ENCODE measurements at places on chromosomes 3 and 15. TPM values are rescaled to one million over a fixed set of nuclear protein-coding genes. Genes with fewer than 3 reads are reported as not detected.

- DNase-seq, result no peak
- H3K4me1 ChIP-seq, result no peaks in the 10 kb centered on the region
- H3K27ac ChIP-seq, result no peak overlapping the region
- no peaks in the 10 kb centered on the region for H3K36me3 ChIP-seq
Measured at GRCh38 chr3:67389176-67389575, 265.2 kb downstream of the SUCLG2 start.

- H3K27ac ChIP-seq, result no peak overlapping the region
- H3K4me1 ChIP-seq, result no peaks in the 10 kb centered on the region
- no peak overlapping the region for H3K4me3 ChIP-seq
- DNase-seq, result no peak
Measured at GRCh38 chr15:77791941-77792340, 159.2 kb upstream of the LINGO1 start.

DNA sequence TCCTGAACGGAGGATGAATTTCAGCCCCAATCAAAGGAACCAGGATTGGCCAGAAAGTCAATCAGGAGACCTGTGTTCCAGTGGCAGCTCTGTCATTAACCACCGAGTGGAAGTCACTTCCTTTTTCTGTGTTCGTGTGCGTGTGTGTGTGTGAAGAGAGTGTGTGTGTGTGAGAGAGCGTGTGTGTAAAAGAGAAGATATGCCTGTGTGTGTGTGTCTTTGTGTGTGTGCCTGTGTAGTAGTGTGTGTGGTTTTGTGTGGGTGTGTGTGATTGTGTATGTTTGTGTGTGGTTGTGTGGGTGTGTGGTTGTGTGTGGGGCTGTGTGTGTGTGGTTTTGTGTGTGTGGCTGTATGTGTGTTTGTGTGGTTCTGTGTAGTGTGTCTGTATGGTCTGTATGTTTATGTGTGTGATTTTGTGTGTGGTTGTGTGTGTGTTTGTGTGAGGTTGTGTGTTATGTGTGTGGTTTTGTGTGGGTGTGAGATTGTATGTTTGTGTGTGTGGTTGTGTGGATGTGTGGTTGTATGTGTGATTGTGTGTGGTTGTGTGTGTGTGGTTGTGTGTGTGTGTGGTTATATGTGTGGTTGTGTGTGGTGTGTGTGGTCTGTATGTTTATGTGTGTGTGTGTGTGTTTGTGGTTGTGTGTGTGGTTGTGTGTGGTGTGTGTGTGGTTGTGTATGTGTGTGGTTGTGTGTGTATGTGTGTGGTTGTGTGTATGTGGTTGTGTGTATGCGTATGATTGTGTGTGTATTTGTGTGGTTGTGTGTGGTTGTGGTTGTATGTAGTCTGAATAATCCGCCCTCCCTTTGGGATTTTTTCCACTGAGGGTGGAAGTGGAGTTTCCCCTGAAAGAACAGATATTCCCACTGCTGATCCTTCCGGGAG lies 314.4 kb downstream of the SHQ1 start:
- H3K27ac ChIP-seq, result no peak overlapping the region
- H3K4me1 ChIP-seq, result no peaks in the 10 kb centered on the region
- no peaks in the 10 kb centered on the region for H3K36me3 ChIP-seq
- no peaks in the 10 kb centered on the region for H3K27me3 ChIP-seq
- no peak overlapping the region for H3K4me3 ChIP-seq
- DNase-seq, result no peak

- H3K27me3 ChIP-seq, result no peaks in the 10 kb centered on the region
- H3K4me3 ChIP-seq, result no peak overlapping the region
- no peaks in the 10 kb centered on the region for H3K4me1 ChIP-seq
Measured at GRCh38 chr3:114333180-114333922, 39.5 kb downstream of the TIGIT start.

DNA sequence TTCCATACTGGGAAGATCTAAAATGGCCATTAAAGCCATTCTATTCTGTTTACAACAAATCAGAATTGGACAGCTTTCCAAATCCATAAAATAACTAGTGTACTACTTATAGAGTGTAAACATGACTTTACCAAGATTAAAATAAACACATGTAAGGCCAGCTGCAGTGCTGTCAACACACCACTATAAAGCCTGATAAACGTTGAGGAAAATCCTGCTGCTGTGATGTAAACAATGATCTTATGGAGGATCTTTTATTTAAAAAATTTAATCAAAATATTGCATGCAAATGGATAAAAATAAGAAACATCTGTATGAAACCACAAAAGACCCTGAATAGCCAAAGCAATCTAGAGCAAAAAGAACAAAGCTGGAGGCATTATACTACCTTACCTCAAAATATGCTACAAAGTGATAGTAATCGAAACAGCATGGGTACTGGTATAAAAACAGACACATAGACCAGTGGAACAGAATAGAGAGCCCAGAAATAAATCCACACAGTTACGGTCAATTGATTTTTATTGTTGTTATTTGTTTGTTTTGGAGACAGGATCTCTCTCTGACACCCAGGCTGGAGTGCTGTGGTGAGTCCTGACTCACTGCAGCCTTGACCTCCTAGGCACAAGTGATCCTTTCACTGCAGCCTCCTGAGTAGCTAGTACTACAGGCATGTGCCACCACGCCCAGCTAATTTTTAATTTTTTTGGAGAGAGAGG lies 428.8 kb upstream of the C2CD4B start:
- no peak overlapping the region for H3K27ac ChIP-seq
- H3K4me1 ChIP-seq, result no peaks in the 10 kb centered on the region
- no peaks in the 10 kb centered on the region for H3K27me3 ChIP-seq
- no peak for DNase-seq
- H3K4me3 ChIP-seq, result no peak overlapping the region
- no peaks in the 10 kb centered on the region for H3K36me3 ChIP-seq

DNA sequence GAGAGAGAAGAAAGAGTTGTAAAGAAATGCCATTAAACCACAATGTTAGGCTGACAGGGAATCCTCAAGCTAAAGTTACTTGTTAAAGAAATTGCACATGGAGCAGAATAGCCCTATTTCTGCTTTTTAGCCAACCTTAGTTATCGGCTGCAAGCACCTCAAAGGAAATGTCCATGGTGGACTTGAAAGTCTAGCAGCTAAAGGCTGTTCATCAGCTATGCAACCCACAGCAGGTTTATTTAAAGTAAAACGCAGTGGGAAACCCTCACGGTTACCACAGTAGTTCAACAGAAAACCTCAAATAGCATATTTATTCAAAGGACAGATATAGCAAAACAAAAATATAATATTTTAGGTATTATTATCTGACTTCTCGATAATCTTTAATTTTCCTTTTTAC lies 967.2 kb downstream of the IGSF11 start:
- no peak overlapping the region for H3K4me3 ChIP-seq
- H3K36me3 ChIP-seq, result no peaks in the 10 kb centered on the region
- peaks cover 3% of the 10 kb centered on the region for H3K27me3 ChIP-seq
- no peak for DNase-seq
- no peak overlapping the region for H3K27ac ChIP-seq

DNA sequence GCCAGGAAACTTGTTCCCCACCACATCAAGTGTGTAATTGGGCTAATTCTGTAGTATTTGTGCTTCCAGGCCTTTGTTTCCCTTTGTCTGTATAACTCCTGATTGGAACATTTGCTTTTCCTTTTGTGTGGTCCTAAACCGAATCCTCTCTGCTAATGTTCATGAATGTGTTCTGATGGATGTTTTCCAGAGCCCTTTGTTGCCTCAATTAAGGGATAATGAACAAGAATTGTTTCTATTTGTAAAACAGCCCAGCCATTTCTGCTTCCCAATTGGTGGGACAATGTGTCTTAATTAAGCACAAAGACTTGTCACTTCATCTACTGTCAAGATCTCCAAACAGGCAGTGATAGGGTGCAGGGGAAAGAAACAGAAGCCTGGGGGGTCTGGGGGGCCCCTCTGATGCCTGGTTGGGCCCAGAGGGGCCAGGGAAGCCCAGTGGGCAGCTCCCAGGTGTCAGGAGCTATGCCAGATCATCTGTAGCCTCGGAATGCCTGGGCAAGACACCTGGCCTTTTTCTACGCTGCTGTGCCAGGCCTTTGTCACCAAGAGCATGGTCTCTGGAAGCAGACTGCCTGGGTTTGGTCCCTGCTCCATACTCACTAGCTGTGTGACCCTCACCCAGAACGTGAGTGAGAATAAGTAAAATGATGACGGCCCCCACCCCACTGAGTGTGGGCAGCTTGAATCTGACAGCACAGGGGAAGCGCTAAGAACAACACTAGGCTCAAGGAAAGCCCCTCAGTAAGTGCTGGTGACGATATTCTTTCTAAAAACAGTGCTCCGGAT lies 116.6 kb upstream of the PRR20G start:
- no peak overlapping the region for H3K27ac ChIP-seq
- H3K4me3 ChIP-seq, result no peak overlapping the region
- DNase-seq, result no peak
- H3K27me3 ChIP-seq, result no peaks in the 10 kb centered on the region

GRCh38 chr15:71889947-71890346 lies 79.6 kb downstream of the NR2E3 start:
- DNase-seq, result no peak
- H3K36me3 ChIP-seq, result no peaks in the 10 kb centered on the region
- no peak overlapping the region for H3K4me3 ChIP-seq
- no peaks in the 10 kb centered on the region for H3K4me1 ChIP-seq
- H3K27ac ChIP-seq, result no peak overlapping the region

DNA sequence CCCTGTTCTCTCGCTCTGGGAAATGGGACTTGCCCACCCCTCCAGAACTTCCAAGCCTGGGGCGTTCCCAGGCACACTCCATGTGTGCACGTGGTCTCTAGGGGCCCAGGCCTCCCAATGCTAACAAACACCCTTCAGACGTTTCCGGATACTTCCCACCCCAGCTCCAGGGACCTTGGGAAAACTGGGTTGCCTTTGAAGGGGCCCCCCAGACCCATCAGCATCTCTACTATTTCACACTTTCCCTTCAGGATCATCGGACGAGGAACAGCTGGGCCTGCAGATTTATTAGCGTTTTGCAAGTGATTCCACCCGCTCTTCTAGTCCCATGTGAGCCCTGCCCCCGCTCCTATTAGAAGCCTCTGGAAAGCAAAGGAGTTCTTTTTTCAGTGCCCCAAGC lies 63.2 kb downstream of the MAGEF1 start:
- no peaks in the 10 kb centered on the region for H3K36me3 ChIP-seq
- DNase-seq, result no peak
- H3K4me1 ChIP-seq, result no peaks in the 10 kb centered on the region

DNA sequence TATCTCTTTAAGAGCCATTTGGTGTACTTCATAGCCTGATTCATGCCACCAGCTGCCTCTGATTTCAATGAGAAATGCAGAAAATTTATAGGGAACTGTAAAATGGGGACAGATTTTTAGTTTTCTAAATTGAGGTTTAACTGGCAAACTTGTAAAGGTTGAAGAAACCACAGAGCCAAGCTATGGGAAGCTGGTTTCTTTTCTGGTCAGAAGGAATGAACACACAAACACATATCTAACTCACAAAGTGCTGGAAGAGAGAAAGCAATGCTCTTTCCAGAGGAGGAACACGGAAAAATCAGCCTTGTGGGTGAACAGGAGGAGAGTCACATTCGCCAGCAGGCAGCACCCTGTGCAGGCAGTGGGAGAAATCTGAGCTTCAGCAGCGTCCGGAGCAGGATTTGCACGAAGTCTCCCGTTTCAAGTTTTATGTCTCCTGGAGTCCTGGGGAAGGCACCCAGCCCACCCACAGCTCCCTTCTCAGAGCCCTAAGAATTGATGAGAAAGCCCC lies 481 bp downstream of the MASP1 start:
- no peak for DNase-seq
- H3K4me3 ChIP-seq, result no peak overlapping the region
- no peaks in the 10 kb centered on the region for H3K27me3 ChIP-seq
- no peaks in the 10 kb centered on the region for H3K4me1 ChIP-seq
- H3K36me3 ChIP-seq, result no peaks in the 10 kb centered on the region
- H3K27ac ChIP-seq, result no peak overlapping the region

DNA sequence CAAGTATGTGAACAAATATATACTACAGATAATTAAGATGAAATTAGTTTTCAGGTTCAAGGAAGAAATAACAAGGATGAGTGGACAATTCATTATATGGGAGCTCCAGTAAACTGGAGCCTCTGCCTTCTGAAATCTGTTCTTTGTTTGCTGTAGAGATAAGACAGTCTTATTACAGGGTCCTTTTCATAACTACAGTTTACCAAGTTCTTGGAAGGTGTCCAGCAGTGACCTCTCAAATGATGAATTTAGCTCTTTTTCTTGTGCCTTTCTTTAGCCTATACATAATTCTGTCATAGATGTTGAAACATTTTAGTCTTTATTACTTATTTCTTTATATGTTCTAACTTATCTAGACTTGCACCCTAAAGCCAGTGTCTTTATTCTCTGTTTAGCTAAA lies 89.7 kb upstream of the GBE1 start:
- no peaks in the 10 kb centered on the region for H3K4me1 ChIP-seq
- no peaks in the 10 kb centered on the region for H3K36me3 ChIP-seq
- H3K27ac ChIP-seq, result no peak overlapping the region
- DNase-seq, result no peak

GRCh38 chr3:150059729-150060128 lies 89.0 kb upstream of the PFN2 start:
- DNase-seq, result no peak
- no peaks in the 10 kb centered on the region for H3K36me3 ChIP-seq
- H3K4me1 ChIP-seq, result no peaks in the 10 kb centered on the region
- no peak overlapping the region for H3K27ac ChIP-seq
- no peaks in the 10 kb centered on the region for H3K27me3 ChIP-seq
- H3K4me3 ChIP-seq, result no peak overlapping the region

GRCh38 chr3:143307613-143308183 lies 188.1 kb downstream of the CHST2 start:
- no peak overlapping the region for H3K27ac ChIP-seq
- H3K4me3 ChIP-seq, result no peak overlapping the region
- no peaks in the 10 kb centered on the region for H3K4me1 ChIP-seq
- no peaks in the 10 kb centered on the region for H3K27me3 ChIP-seq
- no peaks in the 10 kb centered on the region for H3K36me3 ChIP-seq

- H3K27ac ChIP-seq, result no peak overlapping the region
- no peak for DNase-seq
- H3K4me1 ChIP-seq, result no peaks in the 10 kb centered on the region
- H3K27me3 ChIP-seq, result no peaks in the 10 kb centered on the region
Measured at GRCh38 chr15:64000183-64000951, 45.9 kb downstream of the DAPK2 start.

DNA sequence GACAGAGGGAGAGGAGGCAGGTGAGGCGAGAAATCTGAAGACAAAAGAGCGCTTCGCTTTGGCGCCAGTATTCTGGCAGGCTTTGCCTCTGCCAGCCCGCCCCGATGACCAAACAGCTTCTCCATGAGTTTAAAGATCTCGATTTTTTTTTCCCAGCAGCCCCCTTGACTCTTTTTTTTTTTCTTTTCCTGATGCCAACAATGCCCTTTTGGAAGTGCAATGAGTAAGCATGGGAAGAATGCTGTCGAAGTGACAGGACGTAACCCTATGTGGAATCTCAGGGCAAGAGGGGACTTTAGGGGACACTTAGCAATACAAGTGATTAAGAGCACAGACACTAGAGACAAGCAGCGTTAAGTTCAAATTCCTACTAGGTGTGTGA lies 211.7 kb downstream of the FGF12 start:
- H3K27me3 ChIP-seq, result no peaks in the 10 kb centered on the region
- H3K27ac ChIP-seq, result no peak overlapping the region
- H3K4me3 ChIP-seq, result no peak overlapping the region
- H3K4me1 ChIP-seq, result no peaks in the 10 kb centered on the region

GRCh38 chr15:88498996-88499395 lies 31.5 kb downstream of the MRPS11 start:
- H3K27me3 ChIP-seq, result no peaks in the 10 kb centered on the region
- no peak overlapping the region for H3K27ac ChIP-seq

- no peaks in the 10 kb centered on the region for H3K4me1 ChIP-seq
- DNase-seq, result no peak
- H3K36me3 ChIP-seq, result no peaks in the 10 kb centered on the region
- H3K27me3 ChIP-seq, result no peaks in the 10 kb centered on the region
- no peak overlapping the region for H3K4me3 ChIP-seq
- no peak overlapping the region for H3K27ac ChIP-seq
Measured at GRCh38 chr3:189467451-189467850, 163.7 kb upstream of the TP63 start.

Gene MASP1
- not detected for total RNA-seq

Gene TRIM42
- total RNA-seq, result not detected

Gene DNAH12
- total RNA-seq, result 0.37 TPM

Gene TGM5
- total RNA-seq, result not detected

Gene SMC4
- total RNA-seq, result 61.7 TPM

Gene RTP1
- not detected for total RNA-seq
